Fibroblast of skin of scalp (primary cell): ENCODE measurements at places on chromosomes 2 and 18.

DNA sequence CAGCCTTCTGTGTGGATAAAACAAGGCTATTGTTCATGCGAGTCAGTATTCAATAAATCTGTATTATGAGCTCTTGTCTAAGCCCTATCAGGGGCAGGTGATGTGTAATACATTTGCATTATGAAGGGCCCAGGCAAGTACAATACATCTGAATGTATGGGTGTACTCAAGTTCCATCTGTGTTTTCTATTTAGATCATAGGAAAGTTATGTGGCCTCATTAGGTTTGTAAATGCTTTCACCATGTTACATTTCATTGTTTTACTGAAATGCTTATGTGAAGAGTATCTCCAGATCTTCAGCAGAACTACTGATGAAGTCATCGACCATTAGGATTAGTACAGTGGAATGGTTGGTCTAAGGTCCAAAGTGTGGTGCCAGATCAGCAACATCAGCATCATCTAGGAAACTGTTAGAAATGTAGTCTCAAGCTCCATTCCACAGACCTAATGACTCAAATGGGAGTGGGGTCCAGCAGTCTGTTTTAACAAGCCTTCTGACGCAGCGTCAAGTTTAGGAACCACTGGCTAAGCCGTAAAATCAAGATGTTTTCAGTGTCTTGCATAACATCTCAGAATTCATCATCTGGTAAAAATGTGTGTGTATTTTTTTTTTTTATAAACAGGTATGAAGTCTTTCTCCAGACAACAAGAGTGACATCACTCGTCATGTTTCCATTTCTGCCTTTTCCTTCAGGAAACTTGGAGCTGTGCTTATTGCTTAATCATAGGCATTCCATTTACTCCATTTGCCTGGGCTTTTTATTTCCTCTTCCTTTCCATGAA lies 80.5 kb downstream of the LYPD6 start:
- DNase-seq, result peak; percentile 48

DNA sequence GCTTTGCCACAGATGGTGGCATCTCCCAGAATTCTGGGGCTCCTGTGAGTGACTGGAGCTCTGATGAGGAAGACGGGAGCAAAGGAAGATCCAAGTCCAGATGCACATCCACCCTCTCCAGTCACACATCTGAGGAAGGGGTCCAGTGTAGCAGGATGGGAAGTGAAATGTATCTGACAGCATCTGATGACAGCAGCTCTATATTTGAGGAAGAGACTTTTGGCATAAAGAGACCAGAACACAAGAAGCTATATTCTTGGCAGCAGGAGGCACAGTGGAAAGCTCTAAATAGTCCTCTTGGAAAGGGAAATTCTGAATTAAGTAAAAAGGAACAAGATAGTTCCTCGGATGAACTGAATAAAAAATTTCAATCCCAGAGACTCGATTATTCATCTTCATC lies 23.5 kb upstream of the C1GALT1C1L start:
- no peak for DNase-seq

DNA sequence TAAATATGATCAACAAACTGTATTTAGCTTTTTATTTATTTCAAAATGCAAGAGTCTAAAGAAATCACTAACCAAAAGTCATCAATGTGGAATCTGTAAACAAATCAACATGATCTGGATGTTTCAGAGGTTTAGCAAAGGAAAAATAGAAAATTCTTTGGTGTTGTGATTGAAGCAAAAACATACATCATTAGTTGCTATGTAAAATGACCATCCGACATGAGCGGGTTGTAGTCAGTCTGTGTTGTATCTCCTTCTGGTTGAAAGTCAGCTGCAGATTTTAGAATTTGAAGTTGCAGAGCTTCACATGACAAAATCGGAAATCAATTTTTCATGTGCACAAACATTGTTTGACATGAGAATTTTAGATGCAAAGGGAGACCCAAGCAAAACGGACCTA lies 63.2 kb downstream of the IRS1 start:
- no peak for DNase-seq

DNA sequence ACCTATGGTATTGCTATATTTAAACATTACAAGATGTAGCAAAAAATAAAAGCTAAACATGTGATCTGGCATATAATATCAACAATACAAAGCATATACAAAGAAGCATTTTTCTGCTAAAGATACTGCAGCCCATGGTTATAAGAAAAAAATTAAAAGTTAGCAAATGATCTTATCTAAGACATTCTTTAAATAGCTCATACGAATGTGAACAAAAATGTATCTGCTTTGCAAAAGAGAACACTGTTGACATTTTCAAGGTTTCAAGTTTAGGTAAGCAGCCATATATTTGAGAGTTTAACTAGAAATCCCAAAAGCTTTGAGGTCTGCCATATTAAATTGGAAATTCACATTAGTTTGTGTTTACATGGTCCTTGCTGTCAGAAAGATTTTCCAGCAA lies 301.0 kb upstream of the SLC39A10 start:
- no peak for DNase-seq

GRCh38 chr2:230706053-230706521 lies 6.6 kb upstream of the CAB39 start:
- no peak for DNase-seq

DNA sequence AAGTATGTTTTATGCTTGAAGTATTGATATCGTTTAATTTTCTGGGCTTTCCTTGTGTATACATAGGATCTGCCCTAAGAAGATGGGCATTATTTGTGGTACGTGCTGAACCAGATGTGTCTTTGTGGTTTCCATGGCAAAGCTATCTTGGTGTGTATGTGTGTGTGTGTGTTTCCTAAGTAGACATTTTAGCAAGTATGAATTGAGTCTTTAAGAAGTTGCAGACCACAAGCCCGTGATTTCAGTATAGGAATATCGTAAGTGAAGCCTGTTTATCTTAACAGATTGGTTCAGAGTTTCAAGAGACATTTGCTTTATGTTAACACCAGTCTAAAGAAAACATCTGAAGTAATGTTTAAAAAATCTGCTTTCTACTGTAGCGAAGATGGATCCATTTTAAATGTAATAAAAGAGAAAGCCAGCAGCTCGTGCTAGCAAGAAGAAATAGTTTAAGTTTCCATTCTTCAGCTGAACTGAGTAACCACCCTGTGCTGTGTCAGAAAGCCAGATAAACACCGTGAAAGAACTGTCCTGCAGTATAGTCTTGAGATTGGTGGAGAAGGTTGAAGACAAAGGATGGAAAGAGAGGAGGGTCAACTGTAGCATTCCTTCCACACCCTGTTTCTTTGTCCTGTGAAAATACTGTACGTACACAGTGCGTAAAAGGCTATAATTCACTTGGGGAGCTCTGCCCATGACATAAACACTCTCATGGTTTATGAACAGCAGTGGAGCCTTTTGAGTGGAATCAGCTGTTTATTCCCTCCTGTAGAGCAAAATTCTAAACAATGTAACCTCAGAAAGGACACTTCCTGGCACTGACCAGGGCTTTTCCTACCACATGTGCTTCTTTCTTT lies 91.9 kb upstream of the FOSL2 start:
- peak; percentile 85 for DNase-seq

DNA sequence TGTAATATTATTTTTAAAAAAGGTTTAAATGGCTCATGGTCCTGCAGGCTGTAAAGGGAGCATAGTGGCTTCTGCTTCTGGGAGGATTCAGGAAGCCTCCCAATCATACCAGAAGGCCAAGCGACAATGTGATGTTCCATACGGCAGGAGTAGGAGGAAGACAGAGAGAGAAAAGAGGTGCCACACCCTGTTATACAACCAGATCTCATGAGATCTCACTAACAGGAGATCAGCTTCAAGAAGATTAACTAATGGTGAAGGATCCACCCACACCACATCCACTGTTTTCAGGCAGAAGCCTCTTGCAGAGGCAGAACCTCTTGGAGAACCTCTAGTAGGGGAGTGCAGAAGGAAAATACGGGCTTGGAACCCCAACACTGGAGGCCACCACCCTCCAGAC lies 103.9 kb upstream of the TEKT4 start:
- DNase-seq, result no peak

- DNase-seq, result no peak
Measured at GRCh38 chr2:158115202-158115767, 13.6 kb downstream of the UPP2 start.

- DNase-seq, result no peak
Measured at GRCh38 chr18:47949202-47949601, 18.7 kb upstream of the SMAD2 start.

GRCh38 chr18:22558945-22559385 lies 141.2 kb upstream of the CTAGE1 start:
- DNase-seq, result peak; percentile 79

DNA sequence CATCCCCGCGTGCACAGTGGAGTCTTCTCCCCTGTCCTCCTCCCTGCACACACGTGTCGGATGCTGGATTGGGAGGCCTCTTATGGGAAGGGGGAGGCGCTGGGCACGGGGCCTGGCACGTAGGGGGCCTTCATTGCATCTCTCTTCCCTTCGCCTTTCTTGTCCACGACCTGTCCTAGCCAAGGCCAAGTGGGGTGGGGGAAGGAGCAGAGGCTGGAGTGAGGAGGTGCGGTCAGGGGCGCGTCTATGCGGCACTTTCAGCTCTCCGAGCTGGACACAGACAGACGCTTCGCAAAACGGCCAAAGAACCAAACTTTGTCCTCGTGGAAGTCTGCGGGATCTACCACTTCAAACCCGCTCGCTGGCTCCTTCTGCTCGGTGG lies 13.4 kb downstream of the ALPG start:
- DNase-seq, result no peak

GRCh38 chr2:31270822-31271231 lies 36.9 kb downstream of the EHD3 start:
- peak; percentile 54 for DNase-seq

- no peak for DNase-seq
Measured at GRCh38 chr18:10168477-10168876, 254.7 kb downstream of the VAPA start.

- DNase-seq, result peak; percentile 42
Measured at GRCh38 chr2:234994438-234995321, 42.9 kb downstream of the SH3BP4 start.

DNA sequence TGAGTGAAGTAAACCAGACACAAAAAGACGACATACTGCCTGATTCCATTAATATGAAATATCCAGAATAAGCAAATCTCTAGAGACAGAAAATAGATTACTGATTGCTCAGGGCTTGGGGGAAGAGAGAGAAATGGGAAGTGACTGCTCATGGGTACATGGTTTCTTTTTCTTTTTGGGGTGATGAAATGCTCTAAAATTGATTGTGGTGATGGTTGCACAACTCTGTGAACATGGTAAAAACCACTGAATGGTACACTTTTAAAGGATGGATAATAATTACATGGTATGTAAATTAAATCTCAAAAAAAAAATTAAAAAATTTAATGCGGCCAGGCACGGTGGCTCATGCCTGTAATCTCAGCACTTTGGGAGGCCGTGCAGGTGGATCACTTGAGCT lies 39.3 kb downstream of the RPL31 start:
- DNase-seq, result no peak

DNA sequence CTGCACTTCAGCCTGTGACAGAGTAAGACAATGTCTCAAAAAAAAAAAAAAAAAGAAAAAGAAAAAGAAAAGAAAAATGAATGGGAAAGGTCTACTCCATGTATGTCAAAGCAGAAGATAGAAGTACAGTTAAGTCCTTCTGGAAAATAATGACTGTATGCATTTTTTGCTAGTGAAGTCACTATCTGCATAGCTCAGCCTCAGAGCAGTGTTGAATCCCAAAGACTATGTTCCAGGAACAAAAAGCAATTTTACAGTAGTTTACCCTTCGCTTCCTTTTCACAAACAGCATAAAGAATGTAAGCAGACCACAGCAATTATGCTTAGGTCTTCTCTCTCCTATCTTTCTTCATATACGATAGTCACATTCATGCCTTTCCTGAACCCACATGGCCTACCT lies 497.4 kb downstream of the CMPK2 start:
- peak; percentile 80 for DNase-seq

DNA sequence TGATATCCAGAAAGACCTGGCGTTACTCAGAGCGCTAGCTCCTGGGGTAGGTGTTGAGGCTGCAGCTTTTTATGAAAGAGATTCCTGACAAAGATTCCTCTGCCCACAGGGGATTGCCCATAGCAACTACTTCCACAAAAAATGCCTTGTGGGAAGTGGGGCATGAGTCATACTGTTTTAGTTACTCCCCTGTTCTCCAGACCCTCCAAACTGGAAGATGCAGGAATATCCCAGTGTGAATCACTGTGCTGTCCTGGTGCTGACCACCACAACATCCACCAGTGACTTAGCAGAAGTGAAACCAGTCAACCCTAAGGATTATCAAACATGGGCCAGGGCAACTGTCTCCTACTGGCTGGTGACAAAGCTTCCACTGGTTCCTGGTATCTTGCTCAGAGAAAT lies 61.8 kb downstream of the CDH2 start:
- peak; percentile 96 for DNase-seq

- DNase-seq, result no peak
Measured at GRCh38 chr18:51953521-51953920, 386.5 kb upstream of the DCC start.

GRCh38 chr2:143674051-143674450 lies 544.8 kb downstream of the ARHGAP15 start:
- no peak for DNase-seq

DNA sequence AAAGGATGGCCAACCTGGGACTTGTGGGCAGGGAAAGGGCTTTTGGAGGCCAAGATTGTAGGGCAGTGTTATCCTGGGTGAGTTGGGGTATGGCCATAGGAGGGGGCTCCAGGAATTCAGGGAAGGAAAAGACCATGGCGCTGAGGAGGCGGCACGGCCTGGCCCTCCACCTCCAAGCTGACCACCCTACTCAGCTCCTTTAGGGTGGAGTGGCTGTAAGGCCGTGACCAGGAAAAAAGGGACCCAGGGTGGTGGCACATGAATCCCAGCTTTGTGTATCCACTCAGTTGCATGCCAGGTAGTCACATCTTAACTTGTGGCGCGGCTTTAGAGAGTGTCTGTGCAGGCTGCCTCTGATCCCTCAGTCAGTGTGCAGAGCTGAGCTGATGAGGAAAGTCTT lies 168.1 kb downstream of the AGAP1 start:
- no peak for DNase-seq
